ENCODE measurements at places on chromosomes 1 and 21.

- peak; percentile 58 for DNase-seq
Observed at GRCh38 chr1:206489980-206490770, 17.2 kb upstream of the RASSF5 start.

DNA sequence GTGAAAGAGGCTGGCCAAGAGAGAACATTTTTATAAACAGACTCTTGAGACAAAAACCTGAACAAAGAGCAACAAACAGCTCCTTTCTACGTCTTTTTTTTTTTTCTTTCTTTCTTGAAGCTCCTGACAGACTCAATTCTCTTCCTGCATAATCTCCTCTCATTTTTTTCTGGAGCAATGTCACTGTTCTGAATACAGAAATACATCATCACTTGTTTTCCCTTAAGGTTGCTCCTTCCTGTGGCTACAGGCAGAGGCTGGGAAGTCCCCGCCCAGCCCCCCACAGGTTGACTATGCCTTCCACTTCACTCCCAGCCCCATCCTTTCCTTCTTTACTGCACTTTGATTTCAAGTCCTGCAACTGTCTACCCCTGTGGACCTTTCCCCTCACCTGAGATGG is 46.1 kb downstream of the TNR start:
- DNase-seq = no peak

GRCh38 chr1:229848752-229849677 is 218.0 kb upstream of the GALNT2 start:
- DNase-seq = no peak

- DNase-seq = peak; percentile 8
Observed at GRCh38 chr1:37692834-37693175, 489 bp downstream of the CDCA8 start.

- DNase-seq = no peak
Observed at GRCh38 chr1:230087028-230087716, 20.1 kb downstream of the GALNT2 start.

Measured in T-helper 9 cell (primary cell).